Right atrium auricular region (tissue), 2 donors: ENCODE measurements at places on chromosomes 6 and 20. TPM values are rescaled to one million over a fixed set of nuclear protein-coding genes. Genes with fewer than 3 reads are reported as not detected.

DNA sequence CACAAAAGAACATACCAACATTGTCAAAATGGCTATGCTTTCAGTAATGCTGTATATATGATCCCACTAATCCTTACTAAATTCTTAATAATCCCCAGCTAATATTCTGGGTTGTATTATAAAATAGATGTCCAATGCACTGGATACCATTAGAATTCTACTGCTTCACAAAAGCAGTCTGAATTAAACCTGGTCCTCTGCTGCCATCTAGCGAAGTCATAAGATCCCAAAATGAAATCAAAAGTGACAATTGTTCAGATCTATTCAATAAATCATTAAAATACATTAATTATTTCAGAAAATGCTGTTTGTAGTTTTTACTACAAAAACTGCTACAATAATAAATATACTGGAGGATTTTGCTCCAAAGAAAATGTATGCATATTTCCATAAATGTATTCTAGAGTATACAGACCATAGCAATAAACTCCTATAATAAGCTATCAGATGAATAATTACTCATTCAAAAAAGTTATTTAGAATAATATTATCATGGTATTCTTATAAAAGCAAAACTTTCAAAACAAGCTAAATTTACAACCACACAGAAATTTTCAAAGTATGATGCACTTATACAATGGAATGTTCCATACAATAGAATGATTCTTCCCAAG is 92.6 kb downstream of the RNGTT start:
- no peaks in the 10 kb centered on the region for H3K36me3 ChIP-seq
- H3K4me1 ChIP-seq = peaks cover 5% of the 10 kb centered on the region
- no peak overlapping the region for H3K4me3 ChIP-seq

DNA sequence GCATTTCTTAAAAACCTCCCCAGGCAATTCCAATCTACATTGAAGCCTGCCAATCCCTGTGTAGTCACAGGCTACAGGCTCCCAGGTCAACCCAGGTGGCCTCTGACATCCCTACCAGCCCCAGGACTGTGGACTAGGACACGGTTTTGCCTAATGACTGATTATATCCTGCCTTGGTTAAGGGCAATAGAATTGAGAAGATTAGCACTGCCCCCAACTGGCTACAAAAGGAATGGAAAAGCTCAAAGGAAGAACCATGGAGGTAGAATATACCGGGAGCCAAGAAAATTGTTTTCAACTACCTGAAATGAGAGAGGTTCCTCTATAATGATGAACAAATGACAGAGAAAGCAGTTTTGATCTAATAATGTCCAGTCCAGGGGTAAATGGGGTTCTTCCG is 421.1 kb upstream of the AGPAT4 start:
- no peak overlapping the region for H3K27ac ChIP-seq
- H3K4me1 ChIP-seq = no peaks in the 10 kb centered on the region
- no peak overlapping the region for H3K4me3 ChIP-seq
- DNase-seq = no peak
- no peaks in the 10 kb centered on the region for H3K36me3 ChIP-seq

GRCh38 chr20:6057691-6058090 is 3.8 kb upstream of the LRRN4 start:
- peaks cover under 1% of the 10 kb centered on the region for H3K4me1 ChIP-seq
- no peaks in the 10 kb centered on the region for H3K36me3 ChIP-seq
- H3K27me3 ChIP-seq = no peaks in the 10 kb centered on the region
- H3K27ac ChIP-seq = no peak overlapping the region
- H3K4me3 ChIP-seq = no peak overlapping the region

- H3K27me3 ChIP-seq = peaks cover 18% of the 10 kb centered on the region
- H3K4me1 ChIP-seq = no peaks in the 10 kb centered on the region
- DNase-seq = no peak
- no peaks in the 10 kb centered on the region for H3K36me3 ChIP-seq
- no peak overlapping the region for H3K27ac ChIP-seq
- no peak overlapping the region for H3K4me3 ChIP-seq
Measured at GRCh38 chr6:28782113-28782673, 141.6 kb downstream of the TRIM27 start.

- no peak for DNase-seq
- H3K27me3 ChIP-seq = no peaks in the 10 kb centered on the region
- H3K27ac ChIP-seq = no peak overlapping the region
- no peak overlapping the region for H3K4me3 ChIP-seq
Measured at GRCh38 chr20:48234951-48235350, 449.7 kb upstream of the SULF2 start.

- no peak overlapping the region for H3K27ac ChIP-seq
- no peaks in the 10 kb centered on the region for H3K4me1 ChIP-seq
- H3K36me3 ChIP-seq = no peaks in the 10 kb centered on the region
- no peaks in the 10 kb centered on the region for H3K27me3 ChIP-seq
- no peak for DNase-seq
- no peak overlapping the region for H3K4me3 ChIP-seq
Measured at GRCh38 chr6:162688751-162689345, 38.7 kb downstream of the PRKN start.

The GRIK2 gene
- total RNA-seq = 12.1 TPM
